Activated CD8-positive, alpha-beta memory T cell treated with anti-CD3 and anti-CD28 coated beads for 24 hours (primary cell): ENCODE measurements at places on chromosomes 11 and 22.

GRCh38 chr22:22687638-22688500 is 43.5 kb downstream of the GGTLC2 start:
- no peak for DNase-seq

DNA sequence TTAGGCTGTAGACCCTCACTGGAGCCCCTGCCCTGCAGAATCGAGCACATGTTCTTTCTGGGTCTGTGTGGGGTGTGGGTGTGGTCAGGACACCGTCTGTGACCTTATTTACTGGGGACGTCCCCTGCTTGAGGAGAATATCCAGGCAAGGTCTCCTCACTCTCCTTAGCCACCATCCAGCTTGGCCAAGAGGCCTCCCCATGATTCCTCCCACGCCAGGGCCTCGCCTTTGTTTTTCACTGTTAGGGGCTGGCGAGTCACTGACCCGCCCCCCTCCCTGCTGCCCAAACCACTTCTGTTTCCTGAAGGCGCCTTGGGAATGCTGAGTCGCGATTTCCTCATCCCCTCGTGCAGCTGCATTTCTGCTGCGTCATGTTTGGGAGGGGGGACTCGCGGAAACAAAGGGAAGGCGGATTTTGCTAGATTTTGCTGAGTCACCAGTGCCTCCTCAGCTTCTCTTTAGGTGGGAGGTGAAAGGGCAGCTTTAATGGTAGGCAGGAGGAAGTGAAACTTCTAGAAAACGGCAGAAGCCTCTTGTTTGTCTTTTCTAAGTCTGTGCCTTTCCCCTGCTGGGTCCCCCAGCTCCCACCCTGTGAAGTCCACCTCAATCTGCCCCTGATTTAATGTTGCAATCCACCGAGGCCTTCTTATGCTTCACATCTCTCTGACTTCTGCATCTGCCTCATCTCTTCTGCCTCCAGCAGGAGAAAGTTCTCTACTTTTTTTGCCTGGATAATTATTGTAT is 4.0 kb upstream of the HMOX1 start:
- peak; percentile 67 for DNase-seq

DNA sequence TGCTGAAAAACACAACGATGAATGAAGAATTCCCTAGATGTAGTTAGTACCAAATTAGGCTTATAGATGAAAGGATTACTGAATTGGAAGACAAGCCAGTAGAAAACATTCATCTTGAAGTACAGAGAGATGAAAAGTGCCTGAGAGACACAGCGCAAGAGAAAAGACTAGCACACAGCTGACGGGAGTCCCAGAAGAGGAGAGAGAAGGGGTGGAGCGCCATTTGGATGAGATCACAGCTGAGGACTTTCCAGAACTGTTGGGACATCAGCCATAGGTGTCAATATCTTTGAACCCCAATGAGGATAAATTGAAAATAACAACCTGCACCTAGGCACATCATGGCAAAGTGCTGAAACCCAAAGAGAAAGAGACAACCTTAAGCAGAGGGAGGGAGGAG is 25.2 kb downstream of the ALG12 start:
- no peak for DNase-seq

GRCh38 chr22:19353363-19354131 is 62.0 kb upstream of the CLTCL1 start:
- DNase-seq, result no peak

DNA sequence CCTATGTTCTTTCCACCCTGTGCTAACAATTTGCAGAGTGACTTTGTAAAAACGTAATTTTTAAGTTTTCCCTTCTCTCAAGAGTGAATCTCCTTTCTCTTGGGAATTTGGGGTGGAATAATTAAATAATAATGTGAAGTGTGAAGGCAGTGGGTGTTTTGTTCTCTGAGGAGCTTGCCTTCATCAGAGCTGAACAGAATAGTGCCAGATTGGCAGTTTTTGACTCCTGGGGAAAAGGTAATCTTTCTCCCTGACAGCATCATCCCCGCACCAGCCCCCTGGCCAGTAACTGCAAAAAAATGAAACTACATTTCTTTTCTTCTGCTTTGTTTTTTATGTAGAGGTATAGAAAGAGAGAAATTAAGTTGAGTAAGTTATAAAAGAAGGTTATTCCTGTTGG is 59.9 kb downstream of the MUC15 start:
- no peak for DNase-seq

DNA sequence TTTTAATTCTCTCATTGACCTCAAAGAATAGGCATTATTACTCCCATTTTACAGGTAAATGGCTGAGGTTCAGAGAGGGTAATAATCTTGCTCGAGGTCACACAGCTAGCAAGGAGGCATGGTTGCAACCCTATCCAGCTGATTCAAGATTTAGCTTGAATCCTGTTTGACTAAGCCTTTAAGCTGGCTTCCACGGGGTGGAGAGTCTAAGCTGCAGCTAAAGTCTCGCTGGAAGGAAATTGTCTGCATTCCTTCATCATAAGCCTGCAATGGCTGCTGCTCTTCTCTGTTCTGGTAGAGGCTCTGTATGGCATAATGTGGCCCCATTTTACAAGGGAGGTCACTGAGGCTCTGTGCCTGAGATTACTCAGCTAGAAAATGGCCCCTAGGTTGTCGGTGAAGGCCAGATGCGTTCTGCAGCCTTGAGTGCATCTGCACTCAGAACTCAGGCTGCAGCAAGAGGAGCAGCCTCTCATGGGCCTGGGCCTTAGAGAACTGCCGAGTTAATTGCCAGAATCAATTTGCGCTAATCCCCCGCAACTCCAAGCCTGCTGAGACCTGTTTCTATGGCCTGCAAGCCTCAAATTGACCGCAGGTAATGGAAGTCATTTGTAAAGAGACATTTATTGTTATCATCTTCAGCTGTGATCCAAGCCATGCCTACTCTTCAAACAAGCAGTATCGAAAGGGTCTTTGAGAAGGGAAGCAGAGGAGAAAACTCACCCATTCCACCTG is 44.1 kb upstream of the SEZ6L start:
- DNase-seq, result no peak

GRCh38 chr22:23315341-23315917 is 135.1 kb downstream of the BCR start:
- peak; percentile 86 for DNase-seq

DNA sequence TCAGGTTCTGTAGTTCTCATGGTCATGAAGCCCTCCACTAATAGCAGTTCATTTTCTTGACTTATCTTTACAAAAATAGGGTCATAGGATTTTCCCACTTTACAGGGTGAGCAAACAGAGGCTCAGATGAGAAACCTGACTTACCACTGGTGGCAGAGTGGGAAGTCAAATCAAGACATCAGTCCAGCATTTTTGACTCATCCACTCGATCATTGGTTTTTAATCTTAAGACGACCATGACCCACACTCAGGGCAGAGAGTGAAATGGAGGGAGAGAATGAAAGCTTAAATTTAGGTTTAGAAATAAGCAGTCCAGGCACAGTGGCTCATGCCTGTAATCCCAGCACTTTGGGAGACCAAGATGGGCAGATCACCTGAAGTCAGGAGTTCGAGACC is 42.1 kb downstream of the RTL6 start:
- peak; percentile 55 for DNase-seq

- peak; percentile 73 for DNase-seq
Measured at GRCh38 chr22:37634417-37634924, 5.0 kb upstream of the SH3BP1 start.

DNA sequence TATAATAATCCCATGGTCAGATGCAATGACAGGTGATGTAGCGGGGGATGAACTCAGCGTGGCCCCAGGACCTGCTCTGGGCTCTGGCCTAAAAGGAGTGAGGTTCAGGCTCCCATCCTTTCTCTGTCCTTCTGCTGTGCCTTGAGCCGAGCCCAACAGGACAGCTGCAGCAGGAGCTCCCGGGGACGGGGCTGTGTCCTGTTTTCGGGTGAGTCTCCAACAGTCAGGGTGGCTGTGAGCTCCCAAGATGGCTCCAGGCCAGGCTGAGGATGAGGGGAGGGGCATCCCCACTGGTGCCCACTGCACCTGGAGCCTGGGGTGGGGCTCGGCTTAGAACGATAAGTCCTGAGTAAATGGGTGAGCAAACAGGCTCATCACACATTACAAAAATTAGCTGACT is 1385.0 kb downstream of the BRD1 start:
- DNase-seq, result no peak

DNA sequence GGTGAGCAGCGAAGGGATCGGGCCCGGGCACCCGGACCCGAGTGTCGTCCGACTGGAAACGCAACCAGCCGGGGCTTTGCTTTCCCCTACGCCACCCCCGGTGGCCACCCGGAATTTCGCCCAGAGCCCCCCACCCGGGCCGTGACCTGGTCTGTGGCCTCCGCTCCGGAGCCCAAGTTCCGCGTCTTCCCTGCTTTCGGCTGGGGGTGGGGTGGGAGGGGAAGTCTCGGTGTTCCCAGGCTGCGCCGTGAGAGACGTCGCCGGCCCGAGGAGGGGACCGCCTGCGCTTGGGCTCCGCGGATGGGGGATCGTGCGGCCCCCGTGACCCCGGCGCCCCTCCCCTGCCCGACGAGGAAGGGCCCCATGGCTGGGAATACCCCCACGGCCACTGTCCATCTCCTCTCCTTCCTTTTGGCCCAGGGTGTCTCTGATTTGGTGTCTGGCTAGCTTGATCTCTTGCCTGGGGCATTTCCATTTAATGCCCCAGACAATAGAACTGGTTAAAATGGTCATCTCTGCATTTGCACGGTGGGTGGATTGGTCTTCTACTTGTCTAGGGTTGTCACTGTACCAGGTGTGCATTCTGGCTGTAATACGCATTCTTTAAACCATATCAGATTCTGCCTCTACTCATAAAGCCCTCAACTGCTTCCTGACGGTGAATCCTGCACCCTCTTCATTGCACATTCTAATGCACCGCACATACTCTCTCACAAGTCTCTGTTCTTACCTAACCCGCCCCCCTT is 789 bp downstream of the SIK2 start:
- no peak for DNase-seq

DNA sequence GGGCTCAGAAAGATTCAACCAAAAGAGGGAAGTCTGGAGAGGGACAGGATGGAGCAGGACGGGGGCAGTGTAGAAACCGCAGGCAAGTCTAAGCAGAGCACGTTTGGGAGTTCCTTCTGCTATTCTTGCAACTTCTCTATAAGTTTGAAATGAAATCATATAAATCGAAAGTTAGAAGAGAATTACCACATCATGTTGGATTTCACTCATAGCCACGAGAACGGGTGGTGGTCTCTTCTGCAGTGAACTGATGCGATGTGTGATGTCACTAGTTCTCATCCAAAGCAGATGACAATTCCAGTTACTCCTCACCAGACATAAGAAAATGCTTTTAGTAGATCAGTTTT is 36.0 kb downstream of the KCNQ1 start:
- DNase-seq, result no peak

- no peak for DNase-seq
Measured at GRCh38 chr11:73914284-73914683, 36.5 kb upstream of the DNAJB13 start.

GRCh38 chr22:41534219-41534618 is 10.1 kb downstream of the POLR3H start:
- no peak for DNase-seq

DNA sequence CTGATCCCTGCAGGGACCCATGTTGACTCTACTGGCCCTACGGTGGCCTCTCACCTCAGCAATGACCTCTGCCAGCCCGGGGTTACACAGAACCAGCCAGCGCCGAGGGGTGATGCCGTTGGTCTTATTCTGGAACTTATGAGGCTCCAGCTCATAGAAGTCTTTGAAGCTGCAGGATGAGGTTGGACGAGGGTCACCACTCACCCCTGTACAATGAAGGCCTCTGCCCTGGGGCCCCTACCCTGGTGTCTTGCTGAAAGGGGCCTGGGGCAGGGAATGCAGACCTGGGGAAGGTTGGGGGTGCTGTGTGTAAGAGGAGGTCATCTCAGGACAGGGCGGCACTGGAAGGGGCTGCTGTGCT is 6.8 kb downstream of the PYGM start:
- no peak for DNase-seq

DNA sequence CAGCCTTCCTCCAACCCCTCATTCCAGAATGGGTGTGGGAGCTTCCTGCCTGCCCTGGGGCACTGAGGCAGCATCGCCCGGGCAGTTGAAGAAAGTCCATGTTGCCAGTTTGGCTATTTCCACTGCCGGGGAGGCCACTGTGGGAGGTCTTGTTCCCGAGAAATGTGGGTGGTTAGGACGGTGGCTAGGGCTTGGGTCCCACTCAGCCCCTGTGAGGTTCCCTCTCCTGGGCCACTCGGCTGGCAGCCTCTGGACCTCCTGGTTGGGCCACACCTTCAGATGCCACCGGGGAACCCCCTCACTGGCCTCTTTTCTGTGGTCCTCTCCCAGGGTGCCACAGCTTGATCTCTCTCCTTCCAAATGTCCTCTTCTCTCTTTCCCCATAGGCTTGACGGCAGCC is 5.1 kb upstream of the PPP6R3 start:
- no peak for DNase-seq

GRCh38 chr22:25569983-25570382 is 5.5 kb downstream of the GRK3 start:
- no peak for DNase-seq

- DNase-seq, result no peak
Measured at GRCh38 chr22:48491451-48491941, 1336.2 kb downstream of the BRD1 start.
